Inflammatory macrophage (primary cell): ENCODE measurements at places on chromosomes 3 and 15.

- no peak for DNase-seq
These were observed 187.2 kb downstream of the CADPS start for GRCh38 chr3:62688050-62688449.

GRCh38 chr3:65024148-65024547 is 336.3 kb upstream of the ADAMTS9 start:
- no peak for DNase-seq

DNA sequence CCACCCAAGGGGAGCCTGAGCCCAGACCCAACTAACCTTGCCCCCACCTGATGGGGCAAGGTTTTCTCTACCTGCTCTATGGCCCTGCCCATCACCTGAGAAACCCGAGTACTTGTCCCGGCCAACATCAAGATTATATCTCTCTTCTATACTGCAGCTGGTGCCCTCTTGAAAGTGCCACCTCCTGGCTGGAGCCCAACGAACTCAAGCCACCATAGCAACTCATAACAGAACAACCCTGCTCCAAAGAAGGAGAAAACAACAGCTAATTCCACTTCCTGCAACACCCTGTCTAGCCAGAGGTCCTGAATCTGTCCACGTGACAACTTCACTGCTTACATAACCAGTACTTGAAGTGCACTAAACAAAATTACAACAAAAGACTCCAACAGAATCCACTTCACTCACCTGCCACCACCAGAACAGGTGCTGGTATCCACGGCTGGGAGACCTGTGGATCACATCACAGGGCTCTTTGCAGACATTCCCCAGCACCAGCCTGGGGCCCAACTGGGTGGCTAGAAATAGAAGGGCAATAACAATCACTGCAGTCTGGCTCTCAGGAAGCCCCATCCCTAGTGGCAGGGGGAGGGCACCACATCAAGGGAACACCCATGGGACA is 49.2 kb downstream of the PIERCE2 start:
- DNase-seq = no peak

GRCh38 chr15:89057506-89058133 is 30.6 kb upstream of the ABHD2 start:
- DNase-seq = peak; percentile 87

DNA sequence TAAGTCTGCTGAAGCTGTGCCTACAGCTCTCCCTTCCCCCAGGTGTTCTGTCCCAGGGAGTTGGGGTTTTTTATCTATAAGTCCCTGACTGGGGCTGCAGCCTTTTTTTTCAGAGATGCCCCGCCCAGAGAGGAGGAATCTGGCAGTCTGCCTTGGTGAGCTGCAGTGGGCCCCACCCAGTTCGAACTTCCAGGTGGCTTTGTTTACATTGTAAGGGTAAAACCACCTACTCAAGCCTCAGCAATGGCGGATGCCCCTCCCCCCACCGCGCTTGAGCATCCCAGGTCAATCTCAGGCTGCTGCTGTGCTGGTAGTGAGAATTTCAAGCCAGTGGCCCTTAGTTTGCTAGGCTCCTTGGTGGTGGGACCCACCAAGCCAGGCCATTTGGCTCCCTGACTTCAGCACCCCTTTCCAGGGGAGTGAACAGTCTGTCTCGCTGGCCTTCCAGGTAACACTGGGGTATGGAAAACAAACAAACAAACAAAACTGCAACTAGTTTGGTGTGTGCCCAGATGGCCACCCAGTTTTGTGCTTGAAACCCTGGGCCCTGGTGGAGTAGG is 189.4 kb downstream of the MFSD1 start:
- no peak for DNase-seq

DNA sequence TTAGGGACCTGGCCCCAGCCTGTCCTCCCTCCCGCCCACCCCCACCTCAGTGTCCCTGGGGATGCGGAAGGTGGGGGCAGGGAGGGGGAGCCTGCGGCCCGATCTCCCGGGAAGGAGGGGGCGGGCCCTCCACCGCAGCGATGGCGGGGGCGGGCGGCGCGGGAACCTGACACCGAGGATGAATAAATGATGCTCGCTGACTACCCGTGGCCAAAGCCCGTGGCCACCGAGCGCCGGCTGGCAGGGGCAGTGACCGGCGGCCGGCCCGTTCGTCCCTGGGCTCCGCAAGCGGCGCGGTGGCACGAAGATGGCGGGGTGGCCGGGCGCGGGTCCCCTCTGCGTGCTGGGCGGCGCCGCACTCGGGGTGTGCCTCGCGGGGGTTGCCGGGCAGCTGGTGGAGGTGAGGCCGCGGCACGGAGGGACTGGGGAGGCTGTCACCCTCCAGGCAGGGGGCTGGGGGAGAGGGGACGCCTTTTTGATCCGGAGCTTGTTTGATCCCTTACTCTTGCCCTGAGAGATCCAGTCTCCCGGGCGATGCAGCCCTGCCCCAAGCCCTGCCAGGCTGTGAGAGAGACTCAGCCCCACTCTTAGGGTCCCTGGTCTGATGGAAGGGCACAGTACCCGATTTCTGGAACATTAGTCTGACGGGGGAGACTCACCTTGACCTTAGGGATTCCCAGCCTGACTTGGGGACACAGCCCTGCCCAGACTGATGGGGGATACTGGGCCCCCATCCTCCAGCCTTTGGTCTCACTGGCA is at the start of gene TMIE:
TSS of gene TMIE (plus strand) at position 212 of the 759 bp plus-strand sequence. CDS start at position 308, 96 bp downstream.
- DNase-seq = no peak

DNA sequence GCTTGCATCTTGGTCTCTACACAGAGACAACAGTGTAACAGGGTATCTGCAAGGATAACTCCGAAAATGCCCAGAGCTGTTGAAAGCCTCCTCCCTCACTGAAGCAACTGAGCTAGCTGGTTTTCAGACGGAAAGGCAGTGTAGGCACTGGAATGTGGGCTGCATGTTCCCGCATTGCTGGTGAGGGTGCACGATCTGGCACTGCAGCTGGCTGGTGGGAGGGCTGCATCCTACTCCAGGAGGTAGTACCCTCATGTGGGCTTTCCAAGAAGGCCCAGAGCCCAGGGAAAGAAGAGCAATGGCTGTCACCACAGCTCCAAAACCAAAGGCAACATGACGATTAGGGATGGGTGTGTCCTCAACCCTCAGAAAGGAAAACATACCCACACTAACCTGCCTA is 28.7 kb upstream of the RPS17 start:
- no peak for DNase-seq

DNA sequence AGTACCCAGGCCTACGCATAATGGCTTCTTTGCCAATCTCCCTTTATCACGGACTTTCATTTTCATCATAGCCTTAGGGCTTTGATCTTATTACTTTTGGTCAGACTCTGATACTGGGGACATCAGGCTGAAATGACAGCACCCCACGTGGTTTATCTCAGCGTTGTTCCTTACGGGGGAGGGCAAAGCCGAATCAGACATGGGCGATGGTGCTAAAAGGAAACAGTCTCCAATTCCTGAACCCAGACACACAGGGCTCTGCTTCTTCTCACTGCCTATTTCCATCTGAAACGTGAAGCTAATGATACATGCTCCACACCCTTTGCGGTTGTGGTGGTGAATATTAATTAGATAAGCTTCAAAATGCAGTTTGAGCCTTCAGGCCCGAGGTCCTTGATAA is 59.4 kb upstream of the CD47 start:
- no peak for DNase-seq

DNA sequence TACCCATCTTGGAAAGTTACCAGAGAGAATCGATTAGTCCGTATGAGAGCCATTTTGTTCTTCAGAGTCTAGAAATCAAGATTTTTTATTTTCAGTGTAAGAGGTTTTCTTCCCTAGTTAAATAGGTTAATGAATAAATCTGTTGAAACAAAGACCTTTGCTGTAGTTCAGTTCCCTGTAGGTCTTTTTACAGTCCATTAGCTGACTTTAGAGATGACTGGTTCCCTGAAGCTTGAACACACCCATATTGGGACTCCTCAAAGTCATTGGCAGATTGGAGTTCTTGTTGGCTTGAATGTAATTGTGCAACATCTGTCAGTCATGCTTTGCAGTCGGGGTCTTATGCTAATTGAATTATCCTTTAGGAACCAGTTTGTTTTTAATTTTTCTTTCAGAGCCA is 45.3 kb downstream of the SEMA6D start:
- DNase-seq = no peak

DNA sequence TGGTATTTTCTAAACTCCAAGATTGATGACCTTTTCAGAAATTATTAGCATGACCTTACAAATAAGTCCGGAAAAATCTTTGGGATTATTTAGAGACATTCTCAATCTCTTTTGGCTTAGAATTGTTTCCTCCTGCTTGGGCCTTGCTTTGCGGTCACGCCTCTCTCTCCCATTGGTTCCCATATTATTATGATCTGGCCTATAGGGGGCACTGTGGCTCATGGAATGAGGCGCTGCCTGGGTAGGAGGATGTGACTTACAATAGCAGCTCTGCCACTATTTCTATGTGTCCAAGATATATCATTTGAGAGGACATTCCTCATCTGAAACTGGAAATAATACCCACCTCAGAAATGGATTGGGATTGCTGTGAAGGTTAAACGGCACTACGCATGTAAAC is 464.9 kb downstream of the MFSD1 start:
- DNase-seq = peak; percentile 2

DNA sequence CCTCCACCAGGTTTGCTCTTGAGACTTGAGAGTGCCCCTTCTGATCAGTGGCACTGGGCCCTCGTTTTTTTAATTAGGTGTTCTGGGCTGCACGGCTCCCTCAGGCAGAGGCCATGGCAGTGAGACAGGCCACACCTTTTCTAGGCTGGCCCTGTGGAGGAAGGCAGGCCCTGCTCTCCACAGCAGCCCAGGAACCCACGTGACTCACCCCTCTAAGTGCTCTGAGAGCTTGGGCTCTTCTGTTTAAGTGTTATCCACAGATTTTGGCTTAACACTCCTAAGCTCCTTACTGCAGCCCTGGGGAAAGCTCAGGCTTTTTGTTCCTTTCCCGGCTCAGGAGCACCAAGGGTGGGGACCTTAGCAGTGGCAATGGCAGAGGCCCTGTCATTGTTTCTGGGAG is 463.2 kb upstream of the GBE1 start:
- DNase-seq = no peak

- no peak for DNase-seq
These were observed 11.2 kb upstream of the SHC4 start for GRCh38 chr15:48974882-48975281.

DNA sequence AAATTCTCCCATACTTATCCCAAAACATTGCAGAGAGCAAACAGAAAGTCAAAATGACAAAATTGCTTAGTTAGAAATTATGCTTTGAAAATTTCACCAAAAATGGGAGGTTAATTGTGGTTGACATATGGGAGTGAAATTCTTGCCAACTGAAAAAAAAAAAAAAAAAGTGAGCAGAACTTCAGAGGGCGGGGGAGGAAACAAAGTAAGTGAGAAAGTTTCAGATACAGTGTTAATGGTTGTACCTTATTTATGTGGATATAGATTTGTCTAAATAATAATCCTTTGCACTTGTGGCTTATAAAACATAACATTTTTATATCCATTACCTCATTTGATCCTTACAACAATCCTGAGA is 91.5 kb upstream of the RAP2B start:
- no peak for DNase-seq

DNA sequence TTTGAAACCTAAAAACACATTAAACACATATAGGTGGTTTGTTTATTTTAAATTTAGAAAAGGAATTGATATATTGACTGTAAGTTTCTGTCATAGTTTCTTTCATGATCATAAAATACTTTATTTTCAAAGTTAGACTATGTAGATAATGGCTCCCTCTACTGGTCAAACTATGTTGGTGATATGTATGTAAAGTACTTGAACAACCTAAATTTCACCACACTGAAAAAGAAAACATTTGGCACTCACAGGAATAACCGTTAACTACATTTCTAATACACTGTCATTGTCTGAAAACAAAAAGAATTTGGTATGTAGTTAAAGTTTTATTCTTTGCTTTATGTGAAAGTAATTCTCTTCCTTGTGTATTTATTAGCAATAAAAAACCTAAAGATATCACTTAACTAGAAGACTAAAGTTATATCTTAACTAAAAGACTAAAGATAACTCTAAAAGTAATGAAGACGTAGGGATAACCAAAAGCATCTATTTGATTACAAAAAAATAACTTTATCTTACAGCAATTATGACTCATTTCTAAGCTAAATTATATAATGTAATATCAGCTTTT is 427.5 kb downstream of the VGLL3 start:
- peak; percentile 42 for DNase-seq

GRCh38 chr3:158453865-158454264 is 117.1 kb upstream of the MLF1 start:
- no peak for DNase-seq

GRCh38 chr3:33317963-33318709 is 40.9 kb downstream of the FBXL2 start:
- peak; percentile 1 for DNase-seq

GRCh38 chr3:15102836-15103235 is 3.9 kb upstream of the RBSN start:
- peak; percentile 30 for DNase-seq

- peak; percentile 82 for DNase-seq
These were observed 242.1 kb upstream of the TLE3 start for GRCh38 chr15:70339571-70340493.

- DNase-seq = no peak
These were observed 10.0 kb upstream of the CHRNB4 start for GRCh38 chr15:78651007-78651406.

GRCh38 chr15:39362821-39363561 is 217.9 kb upstream of the THBS1 start:
- no peak for DNase-seq

DNA sequence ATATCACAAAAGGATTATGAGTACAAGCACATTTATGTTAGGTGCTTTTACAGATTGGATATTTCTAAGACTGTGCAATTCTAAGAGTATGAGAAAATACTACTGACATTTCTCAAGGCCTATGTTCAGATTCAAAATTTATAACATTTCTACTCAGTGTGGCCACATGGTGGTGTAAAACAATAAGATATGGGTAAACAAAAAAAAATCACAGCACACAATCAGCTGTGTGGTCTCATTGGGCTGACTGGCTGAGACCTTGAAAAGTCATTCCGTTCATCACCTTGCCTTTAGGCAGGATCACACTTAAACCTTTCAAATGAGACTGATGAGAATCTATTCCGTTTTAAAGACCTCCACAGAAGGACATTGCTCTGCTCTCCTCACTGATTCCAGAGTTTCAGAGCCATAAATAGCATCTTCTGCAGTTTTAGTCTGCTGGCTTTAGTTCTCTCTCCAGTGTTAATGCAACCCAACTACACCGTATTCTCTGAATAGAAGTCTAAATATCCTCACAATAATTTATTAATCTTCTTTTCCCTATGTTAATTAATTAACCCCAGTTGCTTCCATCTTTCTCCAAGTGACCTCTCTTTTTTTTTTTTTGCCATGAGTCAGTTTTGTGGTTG is 158.2 kb downstream of the SPATA16 start:
- no peak for DNase-seq

GRCh38 chr3:147305533-147306250 is 100.7 kb downstream of the ZIC4 start:
- no peak for DNase-seq

DNA sequence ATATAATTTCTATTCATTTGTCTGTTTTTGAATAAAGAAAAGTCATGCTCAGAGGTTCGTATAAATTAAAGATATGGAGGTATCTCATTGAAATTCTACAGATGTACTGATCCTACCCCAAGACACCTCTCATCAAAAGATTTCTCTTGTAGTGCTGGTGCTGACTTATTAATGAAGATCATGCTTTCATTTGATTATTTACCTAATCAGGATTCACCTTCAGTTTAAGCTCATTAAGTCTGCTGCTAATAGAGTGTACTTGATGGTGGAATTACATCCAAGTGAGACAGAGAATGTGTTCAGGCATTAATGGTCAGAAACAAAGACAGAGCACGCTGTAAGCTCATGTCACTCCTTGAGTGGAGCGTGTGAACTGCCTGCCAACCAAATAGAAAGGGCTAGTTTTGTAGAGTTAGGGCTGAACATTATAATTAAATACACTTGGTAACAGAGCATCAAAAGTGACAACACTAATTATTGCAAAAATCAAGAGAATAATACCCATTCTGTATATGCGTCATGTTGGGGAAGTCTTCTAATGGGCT is 45.5 kb downstream of the KBTBD12 start:
- no peak for DNase-seq
